ENCODE measurements at places on chromosomes 13 and 19.

DNA sequence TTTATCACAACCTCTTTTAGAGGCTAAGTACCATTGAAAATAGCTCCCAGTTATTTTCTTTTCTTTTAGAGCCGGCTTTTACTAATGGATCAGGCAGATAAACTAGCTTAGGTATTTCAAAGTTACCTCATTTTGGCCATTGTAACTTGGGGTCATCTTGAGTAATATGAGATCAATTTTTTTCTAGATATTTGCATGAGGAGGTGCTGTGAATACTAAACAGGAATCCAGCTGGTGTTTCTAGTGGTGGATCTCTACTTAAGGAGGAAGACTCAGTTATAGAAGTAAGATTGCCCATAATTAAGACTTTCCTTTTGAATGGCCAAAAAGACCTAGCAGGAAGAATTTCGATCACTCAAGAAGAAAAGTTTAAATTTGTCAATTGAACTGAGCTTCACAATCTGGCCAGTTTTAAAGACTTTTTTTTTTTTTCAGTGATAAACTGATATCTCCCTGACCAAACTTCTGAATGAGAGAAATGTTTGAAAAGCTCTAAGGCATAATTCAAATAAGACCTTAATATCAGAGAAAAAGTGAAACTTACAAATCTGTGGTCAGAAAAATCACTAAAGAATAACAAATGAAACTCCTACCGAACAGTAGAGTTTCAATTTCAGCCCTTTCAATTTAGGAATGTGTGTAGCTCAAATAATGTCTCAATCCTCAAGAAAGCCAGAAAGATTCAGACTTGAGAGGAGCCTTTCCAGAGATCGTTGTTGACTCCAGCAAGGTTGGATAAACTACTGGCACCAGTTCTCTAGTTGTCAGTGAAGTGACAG lies 11.6 kb upstream of the NAA16 start:
- no peak for DNase-seq

DNA sequence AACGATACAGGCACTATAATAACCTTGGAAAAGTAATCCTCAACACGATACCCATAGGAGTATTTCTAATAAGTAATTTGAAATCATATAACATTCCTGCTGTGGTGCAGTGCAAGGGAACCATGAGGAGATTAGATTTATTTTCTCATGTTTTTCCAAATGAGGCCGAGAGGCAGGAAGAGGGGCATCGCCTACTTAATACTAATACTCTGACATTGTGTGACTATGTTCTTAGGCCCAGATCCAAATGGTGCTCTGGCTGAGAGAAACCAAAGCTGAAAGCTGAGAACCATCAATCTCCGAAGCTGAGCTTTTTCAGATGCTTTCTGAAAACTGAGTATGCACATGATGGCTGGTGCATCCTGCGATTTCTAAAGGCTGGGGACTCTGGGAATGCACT lies 248.0 kb upstream of the MAB21L1 start:
- no peak for DNase-seq

DNA sequence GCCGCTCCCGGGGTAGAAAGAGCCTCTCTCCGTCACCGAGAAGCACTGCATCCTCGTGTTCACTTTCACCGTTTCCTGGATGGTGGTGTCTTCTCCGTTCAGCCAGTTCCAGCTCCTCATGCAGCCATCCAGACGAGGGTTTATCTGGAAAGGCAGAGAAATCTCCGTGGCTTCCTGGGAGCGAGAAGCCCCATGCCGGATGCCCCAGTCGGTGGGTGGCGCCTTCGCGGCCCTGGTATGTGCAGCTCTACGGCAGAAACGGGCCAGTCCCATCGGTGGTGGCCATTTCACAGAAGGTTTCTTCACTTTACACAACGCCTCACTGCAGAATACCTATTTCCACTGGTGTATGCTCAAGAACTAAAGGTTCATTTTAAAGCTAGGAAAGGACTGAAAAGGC lies 36.9 kb downstream of the GAS6 start:
- no peak for DNase-seq

GRCh38 chr19:4636151-4636717 lies 3.1 kb upstream of the TNFAIP8L1 start:
- peak; percentile 60 for DNase-seq

- no peak for DNase-seq
Measured at GRCh38 chr13:39565036-39565949, 37.7 kb downstream of the LHFPL6 start.
